NCI-H2029 (cell line): ENCODE measurements at places on chromosomes 11 and 22.

- DNase-seq: no peak
Measured at GRCh38 chr22:19719050-19719482, 4.3 kb upstream of the GP1BB start.

DNA sequence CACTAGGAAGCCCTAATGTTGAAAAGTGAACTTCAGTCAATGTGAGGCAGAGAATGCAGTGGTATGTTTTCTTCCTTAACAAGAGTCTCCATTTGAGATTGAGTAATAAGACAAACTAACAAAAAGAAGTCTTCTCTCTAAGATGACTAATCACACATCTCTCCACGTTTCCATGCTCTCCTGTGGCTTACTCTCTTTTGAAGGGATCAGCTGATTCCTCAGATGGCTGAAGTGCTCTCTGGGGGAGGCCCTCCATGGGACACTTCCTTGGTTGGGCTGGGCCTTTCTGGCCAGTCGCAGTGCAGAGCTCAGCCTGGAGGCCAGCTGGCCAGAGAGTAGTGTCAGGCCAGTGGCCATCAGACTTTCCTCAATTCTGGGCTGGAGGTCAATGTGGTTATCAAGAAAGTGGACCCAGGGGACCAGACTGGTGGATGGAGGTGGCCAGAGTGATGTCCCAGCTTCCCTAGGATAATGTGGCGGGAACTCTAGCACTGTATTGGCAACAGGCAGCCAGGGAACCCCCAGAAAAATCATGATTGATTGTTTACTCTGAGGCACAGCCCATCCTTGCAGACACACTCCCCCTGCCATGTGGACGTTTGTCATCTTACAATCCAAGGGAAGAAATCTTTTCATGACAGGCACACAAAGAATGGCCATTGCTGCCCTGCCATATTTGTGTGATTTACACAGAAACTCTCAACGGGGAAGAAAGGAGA, 14.5 kb downstream of the CSRP3 start:
- no peak for DNase-seq

DNA sequence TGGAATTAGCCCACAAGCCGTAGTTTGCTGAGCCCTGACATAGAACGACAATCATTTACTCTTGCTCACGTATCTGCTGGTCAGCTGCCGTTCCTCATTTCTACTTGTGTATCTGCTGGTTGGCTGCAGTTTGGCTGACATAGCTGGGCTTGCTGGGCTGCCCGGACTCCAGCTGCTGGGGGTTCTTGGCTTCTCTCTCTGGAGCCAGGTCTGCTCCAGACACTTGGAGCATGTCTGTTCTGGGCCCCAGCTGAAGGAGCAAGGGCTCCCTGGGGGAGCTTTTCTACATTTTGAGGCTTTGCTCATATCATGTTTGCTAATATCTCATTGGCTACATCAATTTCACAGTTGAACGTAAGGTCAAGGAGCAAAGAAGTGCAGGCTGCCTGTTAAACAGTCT, 47.3 kb downstream of the PRDM11 start:
- DNase-seq: no peak

DNA sequence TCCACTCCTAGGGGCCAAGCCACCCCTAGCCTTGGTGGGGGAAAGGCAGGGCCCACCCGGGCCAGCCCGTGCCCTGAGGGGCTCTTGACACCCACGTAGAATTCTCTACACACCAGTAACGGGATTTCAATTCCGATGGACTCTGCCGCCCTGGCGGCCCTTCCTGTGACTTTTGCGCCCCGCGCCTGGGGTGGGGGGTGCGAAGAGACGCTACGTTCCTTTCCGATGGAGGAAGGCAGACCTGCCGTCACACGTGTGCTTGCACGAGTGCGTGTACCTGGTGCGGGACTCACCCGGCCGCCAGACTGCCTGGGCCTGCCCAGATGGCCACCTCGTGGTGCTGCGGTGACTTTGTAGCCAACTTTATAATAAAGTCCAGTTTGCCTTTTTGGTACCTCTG, 5.5 kb downstream of the NPAS4 start:
- no peak for DNase-seq

- no peak for DNase-seq
Measured at GRCh38 chr22:36912694-36913426, 568 bp upstream of the CSF2RB start.
